SW480 (cell line): ENCODE measurements at places on chromosomes 12 and 14.

- no peak for DNase-seq
Measured at GRCh38 chr14:92751819-92752218, 3.4 kb upstream of the LGMN start.

DNA sequence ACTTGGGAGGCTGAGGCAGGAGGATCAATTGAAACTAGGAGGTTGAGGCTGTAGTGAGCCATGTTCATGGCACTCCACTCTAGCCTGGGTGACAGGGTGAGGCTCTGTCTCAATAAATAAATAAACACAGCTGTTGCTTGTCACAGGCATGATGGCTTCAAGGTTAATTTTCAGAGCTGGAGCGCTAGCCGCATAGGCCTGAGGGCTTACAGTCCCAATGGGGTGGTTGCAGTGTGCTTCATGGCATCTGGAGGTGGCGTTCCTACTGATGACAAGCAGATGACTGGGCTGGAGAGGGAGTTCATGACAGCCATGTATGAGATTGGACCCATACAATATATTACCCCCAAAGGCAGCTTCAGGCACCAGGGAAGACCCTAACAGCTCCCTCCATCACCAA lies 1.6 kb upstream of the FMNL3 start:
- DNase-seq: no peak

DNA sequence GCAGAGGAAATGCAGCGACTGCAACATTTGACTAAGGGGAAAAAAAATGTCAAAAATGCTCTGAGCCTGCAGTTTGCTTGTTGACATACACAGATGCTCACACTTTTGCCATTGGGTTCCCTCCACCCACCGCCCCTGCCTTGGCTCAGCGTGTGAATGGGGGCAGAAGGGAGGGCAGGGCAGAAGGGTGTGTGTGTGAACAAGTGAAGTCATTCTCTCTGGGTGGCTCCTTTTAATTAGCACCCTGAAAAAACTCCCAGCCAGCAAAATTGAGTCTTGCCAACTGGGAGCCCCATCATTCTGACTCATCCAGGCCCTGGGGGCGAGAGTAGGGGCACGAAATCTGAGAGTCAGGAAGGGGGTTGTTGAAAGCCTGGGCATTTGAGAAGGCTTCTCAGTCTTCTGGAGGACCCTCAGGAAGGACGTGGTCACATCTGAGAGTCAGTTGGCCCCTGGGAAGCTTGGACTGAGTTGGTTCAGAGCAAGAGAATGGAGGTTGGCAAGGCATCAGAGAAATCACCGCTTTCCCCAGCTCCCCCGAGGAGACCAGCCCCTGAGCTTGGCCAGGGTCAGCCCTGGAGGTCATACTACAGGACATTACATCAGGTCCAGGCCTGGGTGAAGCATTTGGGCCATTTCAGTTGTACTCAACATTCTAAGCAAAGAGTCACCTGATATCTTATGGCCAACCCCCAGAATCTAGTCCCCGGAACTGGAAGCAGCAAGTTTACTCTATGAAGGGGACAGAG lies 22.7 kb upstream of the KRT78 start:
- peak; percentile 83 for DNase-seq

- peak; percentile 77 for DNase-seq
Measured at GRCh38 chr12:49121047-49121696, 10.0 kb downstream of the TUBA1B start.

GRCh38 chr14:104604458-104605449 lies at the start of gene TMEM179:
TSS of gene TMEM179 (minus strand) at chr14:104604772. CDS start at chr14:104604741, 31 bp downstream.
- no peak for DNase-seq

- DNase-seq: peak; percentile 34
Measured at GRCh38 chr12:52321418-52321817, 220 bp upstream of the KRT83 start.

DNA sequence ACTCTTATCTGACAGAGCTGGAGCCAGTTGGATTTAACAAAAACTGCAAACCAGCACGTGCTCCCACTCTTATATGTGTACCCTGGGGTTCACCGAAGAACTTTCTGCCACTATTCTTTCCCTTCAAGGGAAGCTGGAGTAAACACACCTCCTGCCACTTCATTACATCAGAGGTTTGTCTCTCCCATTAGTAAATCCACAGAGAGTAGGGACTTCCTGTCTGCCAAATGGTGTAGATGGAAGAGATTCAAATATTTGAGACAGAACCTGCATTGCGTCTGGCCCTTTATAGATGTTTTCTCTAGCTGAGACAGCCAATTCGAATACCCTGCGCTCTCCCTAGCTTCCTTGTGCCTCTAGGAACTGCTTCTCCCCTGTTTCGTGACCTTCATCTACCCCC lies 29.1 kb upstream of the AEBP2 start:
- DNase-seq: no peak

- no peak for DNase-seq
Measured at GRCh38 chr12:126567016-126567415, 1501.8 kb downstream of the AACS start.

DNA sequence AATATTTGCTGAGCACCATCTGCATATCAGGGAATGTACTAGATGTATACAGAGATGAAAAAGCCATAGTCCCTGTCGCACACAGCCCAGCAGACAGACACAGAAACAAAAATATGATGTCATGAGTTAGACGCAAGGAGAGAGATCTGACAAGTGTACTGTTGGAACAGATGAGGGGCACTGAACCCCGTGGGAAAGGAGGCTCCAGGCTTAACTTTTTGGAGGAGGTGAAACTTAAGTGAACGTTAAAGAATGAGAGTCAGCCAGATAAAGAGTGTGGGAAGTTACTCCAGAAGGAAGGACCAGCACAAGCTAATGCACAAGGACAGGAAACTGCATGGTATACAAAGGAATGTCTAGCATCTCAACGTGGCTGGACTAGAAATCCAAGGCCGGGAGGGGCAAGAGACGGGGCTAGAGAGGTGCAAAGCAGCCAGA lies 2.5 kb upstream of the ACTN1 start:
- DNase-seq: no peak

DNA sequence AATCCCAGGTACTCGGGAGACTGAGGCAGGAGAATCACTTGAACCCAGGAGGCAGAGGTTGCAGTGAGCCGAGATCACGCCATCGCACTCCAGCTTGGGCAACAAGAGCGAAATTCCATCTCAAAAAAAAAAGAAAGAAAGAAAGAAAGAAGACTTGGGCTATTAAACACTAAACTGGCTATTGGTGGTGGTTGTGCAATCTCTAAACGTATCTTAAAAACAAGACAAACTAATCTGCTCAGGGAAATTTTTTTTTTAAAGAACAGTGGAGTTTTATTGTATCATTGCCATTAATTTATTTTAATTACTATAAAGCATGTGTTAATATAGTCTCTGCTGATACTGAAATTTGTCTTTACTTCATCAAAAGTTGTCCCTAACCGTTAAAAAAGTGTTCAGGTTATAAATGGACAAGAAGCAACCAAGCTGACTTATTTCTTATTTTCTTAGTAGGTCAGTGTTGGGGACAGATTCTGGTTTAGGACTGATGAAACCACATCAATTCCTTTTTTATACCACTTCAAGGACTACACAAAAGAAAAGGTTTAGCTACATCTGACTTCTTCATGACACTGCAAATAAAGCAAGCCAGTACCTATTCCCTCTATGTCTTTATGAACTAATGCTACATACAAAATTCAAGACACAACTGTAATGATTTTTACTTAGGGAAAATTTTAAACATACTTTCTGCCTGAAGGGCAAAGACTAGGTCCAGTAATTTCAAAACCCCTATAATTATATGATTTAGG lies 68.7 kb upstream of the KRAS start:
- DNase-seq: no peak

DNA sequence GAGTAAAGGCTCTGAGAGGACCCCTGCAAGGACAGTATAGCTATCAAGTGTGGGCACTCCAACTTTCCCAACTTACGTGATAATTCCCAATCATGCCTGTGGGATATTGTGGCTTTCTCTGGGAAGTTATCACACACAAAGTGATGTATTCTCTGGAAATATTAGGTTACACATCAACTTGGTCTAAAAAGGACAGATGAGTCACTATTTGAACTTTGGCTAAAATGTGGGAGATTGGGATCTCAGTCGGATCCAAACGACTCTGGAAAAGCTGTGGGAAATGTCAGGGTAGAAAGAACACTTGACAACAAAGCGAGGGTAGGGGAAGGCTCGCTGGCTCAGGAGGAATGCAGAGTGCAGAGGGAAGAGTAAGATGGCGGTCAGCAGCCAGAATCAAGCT lies 1048.9 kb downstream of the BCL11B start:
- DNase-seq: no peak

DNA sequence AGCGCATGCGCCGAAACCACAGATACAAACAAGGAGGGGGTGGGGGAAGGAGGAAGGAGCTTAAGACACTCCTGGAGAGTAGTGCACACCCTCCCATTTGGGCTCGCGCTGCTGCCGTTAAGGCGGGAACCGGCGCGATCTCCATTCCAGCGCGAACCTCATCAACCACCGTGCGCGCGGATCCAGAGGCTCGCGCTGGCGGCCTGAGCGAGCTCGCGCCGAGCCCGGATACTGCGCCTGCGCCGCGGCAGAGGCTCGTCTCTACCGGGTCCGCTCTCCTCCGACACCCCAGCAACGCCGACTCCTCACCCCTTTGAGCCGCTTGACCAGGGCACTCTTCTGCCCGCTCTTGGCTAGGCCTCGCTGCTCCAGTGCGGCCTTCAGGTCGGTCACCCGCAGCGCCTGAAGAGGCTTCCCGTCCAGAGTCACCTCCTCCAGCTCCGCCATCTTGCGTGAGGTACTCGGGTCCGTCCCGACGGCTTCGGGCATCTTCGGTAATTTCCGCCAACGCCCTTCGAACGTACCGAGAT lies at the start of gene ACIN1:
TSS of gene ACIN1 (minus strand) at position 471 of the 530 bp plus-strand sequence. CDS start at position 447, 24 bp downstream.
- DNase-seq: peak; percentile 75

GRCh38 chr12:120214626-120215356 lies 13.9 kb upstream of the RPLP0 start:
- peak; percentile 63 for DNase-seq

DNA sequence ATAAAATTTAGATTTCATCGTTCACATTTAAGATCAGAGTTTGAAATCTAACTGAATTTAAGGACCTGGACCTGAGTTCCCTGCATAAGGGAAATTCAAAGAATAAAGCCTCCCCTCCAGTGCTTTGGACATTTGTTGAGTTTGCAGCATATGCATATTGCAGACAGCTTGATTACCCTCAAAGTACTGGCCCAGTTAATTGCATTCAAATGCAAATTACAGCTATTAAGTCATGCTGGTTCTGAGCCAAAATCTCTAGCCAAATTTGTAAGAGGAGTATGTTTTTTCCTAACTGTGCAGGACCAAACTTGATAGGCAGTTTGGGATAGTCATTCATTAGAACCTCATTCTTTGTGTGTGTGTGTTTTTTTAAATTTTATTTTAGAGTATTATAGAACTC lies 9.1 kb upstream of the KIF21A start:
- DNase-seq: no peak

DNA sequence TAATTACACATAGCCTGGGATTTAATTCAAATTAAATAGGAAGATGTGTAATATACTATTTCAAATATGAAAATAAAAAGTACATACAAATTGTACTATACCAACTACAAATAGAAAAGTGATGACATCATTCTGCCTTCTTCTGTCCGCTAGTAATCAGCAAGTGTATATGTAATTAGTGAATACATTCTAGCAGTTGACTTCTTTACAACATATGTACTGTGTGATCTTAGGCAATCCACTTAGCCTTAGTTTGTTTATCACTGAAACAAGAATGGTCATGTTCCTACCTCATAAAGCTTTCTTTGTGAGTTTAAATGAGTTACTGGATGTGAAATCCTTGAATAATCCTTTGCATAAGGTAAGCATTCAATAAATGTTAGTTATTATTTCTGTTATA lies 7.8 kb upstream of the LUM start:
- DNase-seq: no peak

DNA sequence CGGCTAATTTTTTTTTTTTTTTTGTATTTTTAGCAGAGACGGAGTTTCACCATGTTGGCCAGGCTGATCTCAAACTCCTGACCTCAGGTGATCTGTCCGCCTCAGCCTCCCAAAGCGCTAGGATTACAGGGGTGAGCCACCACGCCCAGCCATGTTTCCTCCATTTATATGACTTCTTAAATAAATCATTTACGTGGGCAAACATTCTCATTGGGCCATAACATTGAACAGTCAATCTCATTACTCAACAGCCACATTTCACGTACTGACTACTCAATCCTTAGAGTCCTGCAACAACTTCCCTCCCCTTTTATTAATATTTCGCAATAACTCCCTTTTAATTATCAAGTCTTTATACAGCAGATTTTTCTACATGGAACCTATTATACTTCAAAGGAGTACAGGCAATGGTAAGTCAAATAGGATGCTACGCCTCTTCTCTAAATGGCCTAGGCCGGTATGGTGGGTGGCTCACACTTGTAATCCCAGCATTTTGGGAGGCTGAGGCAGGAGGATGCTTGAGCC lies 7.4 kb upstream of the CSRNP2 start:
- DNase-seq: no peak

GRCh38 chr12:8572507-8572906 lies 31.8 kb upstream of the CLEC4E start:
- DNase-seq: no peak

DNA sequence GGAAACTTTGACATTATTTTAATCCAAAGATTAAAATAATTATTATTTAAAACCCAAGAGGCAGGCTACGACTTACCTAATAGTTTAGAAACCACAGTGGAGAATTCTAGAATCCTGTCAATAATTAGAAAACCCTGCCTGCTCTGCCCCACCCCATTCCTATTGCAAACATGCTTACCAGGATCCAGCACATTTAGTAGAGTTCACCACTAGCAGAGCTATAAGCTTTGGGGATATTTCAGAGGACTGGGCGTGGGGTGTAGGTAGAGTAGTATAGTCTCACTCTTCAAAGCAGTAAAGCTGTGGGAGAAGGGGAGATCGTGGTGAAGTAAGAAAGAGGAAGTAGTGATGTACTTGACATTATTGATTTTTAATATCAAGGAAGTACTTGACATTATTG lies 100.3 kb downstream of the FIGNL2 start:
- no peak for DNase-seq

DNA sequence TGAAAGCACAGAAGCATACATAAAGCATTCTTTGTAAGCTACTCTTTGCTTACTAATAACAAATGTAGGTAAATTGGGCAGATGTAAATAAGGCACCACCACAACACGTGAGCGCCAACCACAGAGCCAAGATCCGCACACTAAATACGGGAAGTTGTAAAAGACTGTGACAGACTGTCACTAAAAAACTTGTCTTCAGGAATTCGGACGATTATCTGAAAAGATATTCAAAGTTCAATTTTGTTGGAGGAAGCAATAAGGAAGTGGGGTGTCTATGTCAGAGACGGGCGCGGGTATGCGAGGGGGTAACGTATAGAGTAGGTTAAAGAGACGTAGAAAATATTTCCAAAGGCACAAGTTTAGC lies 1.5 kb upstream of the HSP90B1 start:
- DNase-seq: peak; percentile 29

- DNase-seq: peak; percentile 91
Measured at GRCh38 chr12:55736780-55737580, 5.9 kb upstream of the GDF11 start.

- no peak for DNase-seq
Measured at GRCh38 chr12:106896603-106897002, 59.1 kb upstream of the TMEM263 start.

DNA sequence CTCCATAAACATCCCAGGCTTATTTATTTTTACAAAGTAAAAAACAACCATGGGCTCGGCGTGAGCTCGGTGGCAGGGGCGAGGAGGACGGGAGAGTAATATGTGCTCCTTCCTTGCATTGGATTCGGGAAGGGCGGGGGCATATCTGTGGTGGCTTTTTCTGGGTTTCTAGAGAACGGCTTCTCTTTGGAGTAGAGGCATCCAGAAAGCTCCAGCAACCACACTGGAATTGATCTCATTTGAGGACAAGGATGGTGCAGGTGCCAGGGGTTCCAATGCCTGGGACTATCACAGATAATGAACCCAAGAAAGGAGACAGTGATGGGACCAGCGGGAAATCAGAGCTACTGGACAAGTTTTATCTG lies 18.9 kb downstream of the ADGRD1 start:
- no peak for DNase-seq

GRCh38 chr12:59977779-59978178 lies 381.9 kb downstream of the SLC16A7 start:
- no peak for DNase-seq
